Hepatocyte (in vitro differentiated cells): ENCODE measurements at places on chromosomes 16 and 17.

DNA sequence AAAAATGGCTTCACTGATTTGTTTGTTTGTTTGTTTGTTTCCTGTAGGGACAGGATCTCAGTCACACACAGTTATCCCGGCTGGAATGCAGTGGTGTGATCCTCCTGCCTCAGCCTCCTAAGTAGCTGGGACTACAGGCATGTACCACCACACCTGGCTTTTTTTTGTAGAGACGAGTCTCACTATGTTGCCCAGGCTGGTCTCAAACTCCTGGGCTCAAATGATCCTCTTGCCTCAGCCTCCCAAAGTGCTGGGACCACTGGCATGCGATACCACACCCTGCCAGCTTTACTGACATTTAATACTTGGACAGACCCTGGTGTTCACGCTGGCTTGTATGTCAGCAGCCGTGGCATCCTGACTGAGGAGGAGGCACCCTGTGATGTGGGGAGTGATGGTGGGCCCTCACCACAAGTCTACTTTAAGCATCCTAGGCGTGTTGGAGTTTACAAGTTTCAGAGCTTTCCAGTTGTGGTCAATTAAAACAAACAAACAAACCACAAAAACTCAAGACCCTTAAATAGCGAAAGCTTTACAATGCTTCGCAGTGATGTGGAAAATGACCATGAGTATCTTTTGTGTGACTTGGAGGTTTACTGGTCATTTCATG is 5.1 kb downstream of the ABCA3 start:
- peaks cover 37% of the 10 kb centered on the region for H3K27me3 ChIP-seq
- no peak for DNase-seq
- H3K4me3 ChIP-seq: no peak overlapping the region
- no peak overlapping the region for H3K27ac ChIP-seq
- H3K36me3 ChIP-seq: no peaks in the 10 kb centered on the region
- peaks cover 6% of the 10 kb centered on the region for H3K4me1 ChIP-seq

DNA sequence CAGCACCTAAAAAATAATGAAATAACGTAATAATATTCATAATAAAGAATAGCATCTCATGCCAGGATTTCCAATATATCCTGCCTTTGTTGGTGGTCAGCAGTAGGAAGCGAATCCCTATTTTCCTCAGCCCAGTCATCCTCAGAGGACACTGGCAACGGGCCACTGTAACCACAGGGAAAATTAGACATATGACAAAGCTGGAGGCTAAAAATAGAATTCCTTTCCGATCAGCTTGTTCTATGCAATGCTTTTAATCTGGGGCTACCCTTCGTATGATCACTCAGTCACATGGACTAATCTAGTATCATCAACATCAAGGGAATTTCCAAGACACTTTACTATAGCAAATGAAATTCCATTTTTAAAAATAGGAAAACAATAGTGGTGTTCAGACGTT is 246.9 kb upstream of the KCNJ16 start:
- no peak overlapping the region for H3K4me3 ChIP-seq
- DNase-seq: no peak
- no peaks in the 10 kb centered on the region for H3K27me3 ChIP-seq
- no peaks in the 10 kb centered on the region for H3K4me1 ChIP-seq
- no peaks in the 10 kb centered on the region for H3K36me3 ChIP-seq

DNA sequence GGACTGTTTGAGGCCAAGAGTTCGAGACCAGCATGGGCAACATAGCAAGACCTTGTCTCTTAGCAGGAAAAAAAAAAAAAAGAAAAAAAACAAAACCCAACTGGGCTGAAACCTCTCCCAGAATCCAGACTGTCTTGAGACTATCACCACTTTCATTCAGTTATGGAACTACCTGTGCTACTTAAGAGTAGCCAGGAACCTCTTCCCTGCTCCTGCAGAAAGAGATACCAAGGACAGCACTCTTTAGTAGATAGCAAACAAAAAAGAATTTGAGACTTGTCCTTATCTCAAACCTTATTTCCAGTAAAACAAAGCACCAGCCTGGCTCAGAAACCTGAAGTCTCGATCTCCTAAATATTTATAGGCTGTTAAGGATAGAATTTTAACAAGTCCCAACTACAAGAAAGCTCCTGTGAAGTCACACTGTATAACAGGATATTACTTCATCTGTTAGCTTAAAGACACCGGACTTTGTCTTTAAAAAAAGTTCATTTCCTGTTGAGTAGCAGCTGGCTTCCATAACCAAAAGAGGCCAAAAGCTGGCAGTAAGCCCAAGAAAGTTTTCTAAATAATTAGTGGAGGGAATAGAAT is 5.1 kb downstream of the CDR2 start:
- DNase-seq: peak; percentile 24
- peak overlapping the region; percentile 93 for H3K27ac ChIP-seq
- no peaks in the 10 kb centered on the region for H3K36me3 ChIP-seq
- H3K4me1 ChIP-seq: peaks cover 44% of the 10 kb centered on the region
- H3K27me3 ChIP-seq: no peaks in the 10 kb centered on the region

DNA sequence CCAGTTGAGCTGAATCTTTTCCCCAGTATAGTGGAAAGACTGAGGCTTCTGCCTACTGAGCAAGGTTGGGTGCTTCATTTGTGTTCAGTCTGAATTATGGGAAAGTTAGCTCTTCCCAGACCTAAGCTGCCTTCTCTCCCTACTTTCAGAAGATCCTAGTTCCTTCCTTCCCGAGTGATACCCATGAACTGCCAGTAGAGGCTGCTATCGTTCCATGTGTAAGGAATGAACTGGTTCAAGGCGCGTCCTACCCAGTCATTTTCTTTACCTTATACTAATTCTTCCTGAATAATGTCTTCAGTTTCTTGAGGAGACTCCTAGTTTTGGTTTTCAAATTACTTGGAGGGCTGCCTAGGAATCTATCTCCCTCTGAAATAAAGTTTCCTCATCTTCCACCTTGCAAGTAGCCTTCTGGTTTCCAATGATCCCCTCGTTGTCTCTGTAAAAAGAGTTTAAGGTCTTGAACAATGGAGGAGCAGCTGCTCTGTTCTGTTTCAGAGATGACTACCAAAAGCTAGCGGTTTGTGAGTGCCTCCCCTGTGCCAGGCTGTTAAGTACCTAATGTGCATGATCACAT is 934 bp upstream of the AOC2 start:
- no peaks in the 10 kb centered on the region for H3K27me3 ChIP-seq
- no peaks in the 10 kb centered on the region for H3K4me1 ChIP-seq
- no peaks in the 10 kb centered on the region for H3K36me3 ChIP-seq
- peak; percentile 80 for DNase-seq
- no peak overlapping the region for H3K4me3 ChIP-seq
- no peak overlapping the region for H3K27ac ChIP-seq

DNA sequence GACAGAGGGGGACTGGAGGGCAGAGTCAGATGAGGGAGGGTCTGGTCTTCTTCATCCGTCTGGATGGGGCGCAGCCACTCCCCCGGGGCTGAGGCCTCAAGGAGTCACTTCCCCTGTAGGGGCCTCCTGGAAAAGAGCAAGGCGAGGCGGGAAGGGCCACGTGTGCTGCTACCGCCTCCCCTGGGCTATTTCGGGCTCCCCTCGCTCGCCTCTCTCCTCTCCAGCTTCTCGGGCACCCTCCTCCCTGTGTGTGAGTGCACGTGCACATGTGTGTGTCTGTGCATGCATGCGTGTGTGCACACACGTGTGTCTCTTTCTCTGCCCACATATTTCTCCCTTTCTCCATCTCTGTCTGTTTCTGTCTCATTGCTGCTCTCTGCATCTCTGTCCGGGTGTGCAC is 10.1 kb downstream of the GSG1L start:
- no peaks in the 10 kb centered on the region for H3K27me3 ChIP-seq
- no peak for DNase-seq
- H3K4me3 ChIP-seq: no peak overlapping the region
- no peak overlapping the region for H3K27ac ChIP-seq
- no peaks in the 10 kb centered on the region for H3K36me3 ChIP-seq
- H3K4me1 ChIP-seq: no peaks in the 10 kb centered on the region
